CD8-positive, alpha-beta memory T cell (primary cell): ENCODE measurements at places on chromosomes 12 and 14. TPM values are rescaled to one million over a fixed set of nuclear protein-coding genes. Genes with fewer than 3 reads are reported as not detected.
A peak's percentile ranks its signal among the peaks of the same experiment; 100 is the strongest.

GRCh38 chr14:73768107-73768506, 53.9 kb upstream of the PNMA1 start:
- peaks cover 65% of the 10 kb centered on the region for H3K4me1 ChIP-seq
- no peak overlapping the region for H3K4me3 ChIP-seq
- no peak overlapping the region for H3K27ac ChIP-seq
- no peak for DNase-seq
- no peaks in the 10 kb centered on the region for H3K36me3 ChIP-seq

Gene JAG2
- total RNA-seq = 1.2 TPM

Gene CCDC85C
- 4.2 TPM for total RNA-seq

GRCh38 chr12:89029961-89030360, 322.3 kb downstream of the DUSP6 start:
- no peaks in the 10 kb centered on the region for H3K27me3 ChIP-seq
- no peak overlapping the region for H3K27ac ChIP-seq
- no peaks in the 10 kb centered on the region for H3K36me3 ChIP-seq
- H3K4me3 ChIP-seq = no peak overlapping the region
- H3K4me1 ChIP-seq = no peaks in the 10 kb centered on the region
- no peak for DNase-seq

Gene FSCB
- not detected for total RNA-seq

Gene MAP3K12
- total RNA-seq = 11.9 TPM

DNA sequence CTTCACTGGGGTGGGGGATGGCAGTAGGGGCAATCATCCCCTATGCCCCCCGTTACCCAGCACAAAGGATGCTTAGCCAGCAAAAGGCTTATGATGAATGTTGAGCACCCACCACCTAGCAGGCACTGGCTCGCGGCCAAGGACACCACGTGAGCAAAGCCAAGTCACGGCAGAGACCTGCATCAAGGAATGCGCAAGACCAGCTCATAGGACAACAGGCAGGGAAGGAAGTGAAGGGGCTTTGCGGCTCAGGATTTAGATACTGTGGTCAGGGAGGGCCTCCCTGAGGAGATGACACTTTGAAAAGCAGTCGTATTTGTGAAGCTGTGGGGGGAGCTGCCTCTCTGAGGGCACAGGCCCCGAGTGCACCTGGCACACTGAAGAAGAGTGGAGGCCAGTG, 32.8 kb downstream of the SH2B3 start:
- H3K36me3 ChIP-seq = no peaks in the 10 kb centered on the region
- H3K4me3 ChIP-seq = no peak overlapping the region
- H3K4me1 ChIP-seq = peaks cover 91% of the 10 kb centered on the region
- H3K27ac ChIP-seq = peak overlapping the region; percentile 46
- H3K27me3 ChIP-seq = no peaks in the 10 kb centered on the region

GRCh38 chr14:39880965-39881364, 448.7 kb upstream of the FBXO33 start:
- no peak overlapping the region for H3K27ac ChIP-seq
- no peak for DNase-seq
- no peak overlapping the region for H3K4me3 ChIP-seq
- H3K36me3 ChIP-seq = no peaks in the 10 kb centered on the region
- no peaks in the 10 kb centered on the region for H3K4me1 ChIP-seq

DNA sequence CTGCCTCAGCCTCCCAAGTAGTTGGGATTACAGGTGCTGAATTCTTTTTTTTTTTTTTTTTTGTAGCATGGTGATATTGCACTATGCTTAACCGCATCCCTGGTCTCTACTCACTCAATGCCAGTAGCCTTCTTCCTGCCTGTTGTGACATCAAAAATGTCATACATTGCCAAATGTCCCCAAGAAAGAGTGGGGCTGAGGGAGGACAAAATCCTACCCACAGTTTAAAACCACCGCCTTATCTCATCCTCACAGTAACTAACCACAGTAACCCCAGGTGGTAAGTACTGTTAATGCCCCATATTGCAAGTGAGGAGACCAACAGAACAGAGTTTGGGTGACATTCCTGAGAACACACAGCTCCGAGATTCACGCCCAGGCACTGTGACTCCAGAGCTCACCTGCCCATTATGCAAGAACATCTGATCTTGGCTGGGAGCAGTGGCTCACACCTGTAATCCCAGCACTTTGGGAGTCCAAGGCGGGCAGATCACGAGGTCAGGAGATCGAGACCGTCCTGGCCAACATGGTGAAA, 19.6 kb downstream of the MORN3 start:
- H3K36me3 ChIP-seq = no peaks in the 10 kb centered on the region
- no peak for DNase-seq
- H3K4me3 ChIP-seq = no peak overlapping the region
- H3K27me3 ChIP-seq = no peaks in the 10 kb centered on the region
- peaks cover 18% of the 10 kb centered on the region for H3K4me1 ChIP-seq

- no peaks in the 10 kb centered on the region for H3K4me1 ChIP-seq
- no peak for DNase-seq
- H3K27me3 ChIP-seq = no peaks in the 10 kb centered on the region
- no peak overlapping the region for H3K4me3 ChIP-seq
- H3K27ac ChIP-seq = no peak overlapping the region
Measured at GRCh38 chr14:55968741-55969140, 149.5 kb upstream of the PELI2 start.

GRCh38 chr12:49693931-49694444, 13.2 kb downstream of the FMNL3 start:
- H3K36me3 ChIP-seq = no peaks in the 10 kb centered on the region
- H3K27me3 ChIP-seq = no peaks in the 10 kb centered on the region
- no peak overlapping the region for H3K27ac ChIP-seq
- H3K4me1 ChIP-seq = peaks cover 43% of the 10 kb centered on the region

Gene STRAP
- total RNA-seq = 185 TPM

- no peak for DNase-seq
- H3K4me1 ChIP-seq = no peaks in the 10 kb centered on the region
- H3K36me3 ChIP-seq = no peaks in the 10 kb centered on the region
- H3K27me3 ChIP-seq = no peaks in the 10 kb centered on the region
- H3K4me3 ChIP-seq = no peak overlapping the region
Measured at GRCh38 chr14:59358102-59358501, 107.1 kb downstream of the GPR135 start.

Gene VPS29
- total RNA-seq = 86.4 TPM

- DNase-seq = no peak
- no peak overlapping the region for H3K27ac ChIP-seq
- no peaks in the 10 kb centered on the region for H3K4me1 ChIP-seq
- no peaks in the 10 kb centered on the region for H3K27me3 ChIP-seq
Measured at GRCh38 chr14:63178912-63179311, 25.3 kb upstream of the RHOJ start.

DNA sequence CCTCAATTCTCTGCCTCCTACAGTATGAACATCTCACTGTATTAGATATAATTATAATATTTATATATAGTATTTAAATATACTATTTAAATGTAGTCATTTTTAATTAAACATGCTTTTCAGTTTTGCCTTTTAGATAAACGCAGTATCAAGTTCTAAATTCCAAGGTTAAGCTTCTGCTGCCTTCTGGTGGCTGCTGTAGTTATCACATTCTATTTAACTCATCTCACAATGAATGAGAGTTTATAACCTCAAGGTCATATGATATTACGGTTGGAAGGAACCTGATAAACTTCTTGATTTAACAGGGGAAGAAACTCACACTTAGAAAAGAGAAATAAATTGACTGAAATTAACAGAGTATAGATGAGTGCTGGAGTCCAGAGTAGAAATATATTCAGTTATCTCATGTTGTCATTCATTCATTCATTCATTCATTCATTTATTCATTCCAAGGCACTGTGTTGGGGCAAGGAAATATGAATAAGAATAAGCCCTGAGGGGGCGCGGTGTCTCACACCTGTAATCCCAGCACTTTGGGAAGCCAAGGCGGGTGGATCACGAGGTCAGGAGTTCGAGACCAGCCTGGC, 31.9 kb downstream of the GUCY2C start:
- H3K36me3 ChIP-seq = no peaks in the 10 kb centered on the region
- DNase-seq = peak; percentile 26
- no peak overlapping the region for H3K27ac ChIP-seq

DNA sequence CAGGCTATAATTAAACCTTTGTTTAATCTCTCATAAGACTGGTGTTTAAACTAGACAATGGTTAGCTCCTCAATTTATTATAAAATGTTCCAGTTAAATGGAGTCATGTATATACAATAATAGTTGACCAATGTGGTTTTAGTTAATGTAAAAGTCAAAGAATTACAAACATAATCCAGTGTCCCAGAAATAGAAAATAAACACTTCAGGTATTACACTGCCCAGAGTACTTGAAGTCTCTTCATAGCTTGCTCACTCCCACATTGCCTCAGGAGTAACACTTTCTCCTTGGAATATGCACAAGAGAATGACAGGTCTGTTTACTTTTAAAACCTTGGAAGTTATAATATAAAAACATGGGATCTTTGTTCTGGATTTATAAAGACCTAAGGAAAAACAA, 60.5 kb downstream of the SLC38A1 start:
- H3K4me3 ChIP-seq = no peak overlapping the region
- H3K36me3 ChIP-seq = peaks cover 39% of the 10 kb centered on the region
- peaks cover 60% of the 10 kb centered on the region for H3K4me1 ChIP-seq
- no peak overlapping the region for H3K27ac ChIP-seq
- no peak for DNase-seq

Gene LRFN5
- not detected for total RNA-seq

Gene NID2
- total RNA-seq = not detected

GRCh38 chr12:100897240-100897639, 102.7 kb downstream of the ANO4 start:
- H3K27ac ChIP-seq = no peak overlapping the region
- no peaks in the 10 kb centered on the region for H3K36me3 ChIP-seq
- H3K27me3 ChIP-seq = no peaks in the 10 kb centered on the region
- no peak for DNase-seq

DNA sequence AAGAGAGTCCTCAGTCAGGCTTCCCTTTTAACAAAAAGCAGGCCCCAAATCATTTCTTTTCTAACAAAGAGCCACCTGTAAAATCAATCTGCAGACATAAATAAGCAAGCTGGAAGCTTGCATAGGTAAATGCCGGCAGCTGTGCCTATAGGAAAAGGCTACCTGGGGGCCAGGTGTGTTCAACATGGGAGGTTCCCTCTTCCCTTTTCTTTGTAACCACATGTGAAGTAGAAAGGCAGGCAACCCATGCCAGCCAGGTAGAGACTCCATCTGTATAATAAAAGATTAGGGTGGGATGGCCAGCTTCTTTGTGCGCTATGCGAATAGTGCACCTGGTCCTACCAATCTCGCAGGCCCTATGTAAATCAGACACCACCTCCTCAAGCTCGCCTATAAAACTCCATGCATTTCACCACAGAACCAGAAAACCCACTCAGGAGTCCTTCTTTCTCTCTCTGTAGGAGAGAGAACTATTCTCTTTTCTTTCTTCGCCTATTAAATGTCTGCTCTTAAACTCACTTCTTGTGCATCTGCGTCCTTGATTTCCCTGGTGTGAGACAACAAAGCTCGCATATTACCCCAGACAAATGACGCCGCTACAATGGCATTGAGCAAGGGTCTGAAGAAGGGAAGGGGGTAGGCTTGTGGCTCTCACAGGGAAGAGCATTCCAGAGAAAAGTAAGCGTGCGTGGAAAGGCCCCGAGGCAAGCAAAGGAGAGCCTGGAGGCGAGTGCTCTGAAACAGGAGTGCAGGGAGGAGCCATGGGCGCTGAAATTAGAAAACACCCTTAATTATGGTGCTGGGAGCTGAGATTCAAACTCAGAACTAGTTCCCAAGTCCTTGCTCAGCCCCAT, 67.2 kb downstream of the TTC9 start:
- H3K27ac ChIP-seq = no peak overlapping the region
- no peak for DNase-seq
- no peaks in the 10 kb centered on the region for H3K27me3 ChIP-seq
- H3K4me1 ChIP-seq = peaks cover 2% of the 10 kb centered on the region

GRCh38 chr12:117768860-117769259, 199.9 kb downstream of the KSR2 start:
- no peaks in the 10 kb centered on the region for H3K4me1 ChIP-seq
- H3K27me3 ChIP-seq = no peaks in the 10 kb centered on the region
- no peak overlapping the region for H3K27ac ChIP-seq
- no peak overlapping the region for H3K4me3 ChIP-seq
- no peak for DNase-seq

- no peaks in the 10 kb centered on the region for H3K4me1 ChIP-seq
- no peak overlapping the region for H3K27ac ChIP-seq
- H3K36me3 ChIP-seq = no peaks in the 10 kb centered on the region
Measured at GRCh38 chr12:116697305-116697704, 40.6 kb downstream of the SPRING1 start.

Gene TPPP2
- not detected for total RNA-seq

DNA sequence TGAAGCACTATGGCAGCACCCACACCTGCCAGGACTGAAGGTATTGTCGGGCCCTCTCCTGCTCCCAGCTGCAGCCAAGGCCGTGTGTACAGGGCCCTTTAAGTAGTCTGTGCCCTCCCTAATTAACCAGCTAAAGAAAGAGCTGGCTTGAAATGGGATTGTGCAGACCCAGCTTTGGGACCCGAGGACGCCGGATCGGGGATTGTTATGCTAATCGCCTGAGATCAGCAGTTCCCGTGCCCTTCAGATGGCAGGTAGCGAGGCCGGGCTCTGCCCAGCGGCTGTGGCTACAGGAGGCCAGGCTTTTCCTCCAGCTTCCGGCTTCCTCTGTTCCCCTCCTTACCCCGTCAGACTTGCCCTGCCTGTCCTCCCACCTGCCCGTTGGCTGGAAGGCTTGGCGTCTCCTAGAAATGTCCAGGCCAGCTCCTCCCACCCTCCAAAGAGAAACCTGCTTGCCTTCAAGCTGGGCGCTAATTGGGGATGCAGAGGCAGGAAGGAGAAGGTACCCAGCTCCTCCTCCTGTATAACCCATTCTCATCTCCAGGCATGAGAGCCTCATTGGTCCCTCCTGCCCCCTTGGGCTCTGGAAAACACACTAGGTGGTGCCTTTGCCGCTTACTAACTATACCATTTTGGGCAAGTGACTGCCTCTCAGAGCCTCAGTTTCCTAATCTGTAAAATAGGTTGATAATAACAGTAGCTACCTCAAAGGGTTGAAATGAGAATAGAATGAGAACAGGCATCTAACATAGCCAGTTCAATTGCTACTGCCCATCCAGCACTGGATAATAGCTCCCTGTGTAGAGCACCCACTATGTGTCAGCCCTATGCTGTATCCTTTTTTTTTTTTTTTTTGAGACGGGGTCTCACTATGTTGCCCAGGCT, 25.8 kb upstream of the MSI1 start:
- no peak for DNase-seq
- H3K27me3 ChIP-seq = peaks cover 3% of the 10 kb centered on the region
- no peaks in the 10 kb centered on the region for H3K36me3 ChIP-seq
- no peaks in the 10 kb centered on the region for H3K4me1 ChIP-seq

Gene KRT2
- total RNA-seq = not detected

Gene LMNTD1
- not detected for total RNA-seq

DNA sequence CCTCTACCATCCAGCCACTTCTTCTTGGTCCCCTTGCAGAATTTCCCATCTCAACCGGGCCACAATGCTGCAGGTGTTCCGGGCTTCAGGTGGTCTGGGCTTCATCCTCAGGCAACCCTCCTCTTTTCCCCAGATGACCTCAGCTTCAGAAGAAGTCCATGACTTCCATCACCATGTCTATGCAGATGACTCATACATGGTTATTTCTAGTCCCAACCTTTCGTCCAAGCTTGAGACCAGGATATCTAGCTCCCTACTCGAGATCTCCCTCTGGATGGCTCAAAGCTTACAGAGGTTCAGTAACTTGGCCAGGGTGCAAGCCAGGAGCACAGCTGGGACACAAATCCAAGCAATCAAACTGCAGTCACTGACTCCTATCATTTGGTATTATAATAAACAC, 154.6 kb upstream of the NOS1 start:
- no peaks in the 10 kb centered on the region for H3K36me3 ChIP-seq
- no peaks in the 10 kb centered on the region for H3K27me3 ChIP-seq
- no peak for DNase-seq
- no peak overlapping the region for H3K27ac ChIP-seq
- no peak overlapping the region for H3K4me3 ChIP-seq
- H3K4me1 ChIP-seq = no peaks in the 10 kb centered on the region
